NCI-H748 treated with DMSO at 0.1 percent for 48 hours (cell line): ENCODE measurements at places on chromosomes 3 and 15.

DNA sequence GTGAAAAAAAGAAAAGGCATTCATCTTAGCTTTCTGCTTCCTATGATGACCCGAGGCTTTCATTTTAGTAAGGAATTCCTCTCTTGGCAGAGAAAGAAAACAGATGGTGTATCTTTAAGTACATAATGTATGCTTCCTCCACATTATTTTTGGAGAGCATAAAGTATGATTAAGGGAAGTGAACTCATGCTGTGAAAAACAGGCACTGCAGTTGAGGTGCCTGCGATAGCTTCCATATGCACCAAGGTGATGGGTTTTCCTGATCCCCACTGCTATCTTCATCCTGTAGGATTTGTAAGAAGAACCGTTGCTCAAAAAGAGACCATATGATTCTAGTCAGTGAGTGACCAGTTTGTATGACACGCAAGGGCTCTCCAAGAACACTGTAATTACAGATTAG, 411.5 kb upstream of the MCTP2 start:
- DNase-seq = no peak

DNA sequence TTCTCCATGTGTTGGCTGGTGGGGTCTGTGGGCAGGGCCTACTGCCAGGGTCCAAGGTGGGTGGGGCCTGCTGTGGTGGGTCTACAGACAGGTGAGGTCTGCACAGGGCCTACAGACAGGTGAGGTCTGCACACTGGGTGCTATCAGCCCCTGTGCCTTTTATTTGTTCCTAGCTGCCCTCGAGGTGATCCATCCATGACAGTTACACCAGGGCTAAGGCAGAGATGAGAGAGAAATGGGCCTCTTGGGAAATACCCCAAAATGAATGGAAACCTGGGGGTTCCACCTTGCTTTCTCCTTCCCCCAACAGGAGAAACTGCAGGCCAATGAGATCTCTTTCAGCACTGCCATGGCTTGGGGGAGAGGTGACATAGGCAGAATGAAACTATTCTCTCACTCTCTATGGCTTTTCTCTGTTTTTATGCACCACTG, 36.4 kb downstream of the CFAP100 start:
- no peak for DNase-seq

GRCh38 chr15:67049351-67050044, 15.9 kb upstream of the SMAD3 start:
- no peak for DNase-seq

GRCh38 chr3:170137986-170138385, 43.5 kb downstream of the PHC3 start:
- no peak for DNase-seq

DNA sequence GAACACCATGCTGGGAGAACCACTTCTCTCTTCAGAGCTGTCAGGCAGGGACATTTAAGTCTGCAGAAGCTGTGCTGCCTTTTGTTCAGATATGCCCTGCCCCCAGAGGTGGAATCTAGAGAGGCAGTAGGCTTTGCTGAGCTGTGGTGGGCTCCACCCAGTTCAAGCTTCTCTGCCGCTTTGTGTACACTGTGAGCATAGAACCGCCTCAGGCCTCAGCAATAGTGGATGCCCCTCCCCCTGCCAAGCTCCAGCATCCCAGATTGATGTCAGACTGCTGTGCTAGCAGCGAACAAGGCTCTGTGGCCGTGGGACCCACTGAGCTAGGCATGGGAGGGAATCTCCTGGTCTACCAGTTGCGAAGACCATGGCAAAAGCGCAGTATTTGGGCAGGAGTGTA, 121.6 kb downstream of the NFKBIZ start:
- DNase-seq = no peak

GRCh38 chr3:12188328-12188648, 29.6 kb upstream of the TIMP4 start:
- no peak for DNase-seq

DNA sequence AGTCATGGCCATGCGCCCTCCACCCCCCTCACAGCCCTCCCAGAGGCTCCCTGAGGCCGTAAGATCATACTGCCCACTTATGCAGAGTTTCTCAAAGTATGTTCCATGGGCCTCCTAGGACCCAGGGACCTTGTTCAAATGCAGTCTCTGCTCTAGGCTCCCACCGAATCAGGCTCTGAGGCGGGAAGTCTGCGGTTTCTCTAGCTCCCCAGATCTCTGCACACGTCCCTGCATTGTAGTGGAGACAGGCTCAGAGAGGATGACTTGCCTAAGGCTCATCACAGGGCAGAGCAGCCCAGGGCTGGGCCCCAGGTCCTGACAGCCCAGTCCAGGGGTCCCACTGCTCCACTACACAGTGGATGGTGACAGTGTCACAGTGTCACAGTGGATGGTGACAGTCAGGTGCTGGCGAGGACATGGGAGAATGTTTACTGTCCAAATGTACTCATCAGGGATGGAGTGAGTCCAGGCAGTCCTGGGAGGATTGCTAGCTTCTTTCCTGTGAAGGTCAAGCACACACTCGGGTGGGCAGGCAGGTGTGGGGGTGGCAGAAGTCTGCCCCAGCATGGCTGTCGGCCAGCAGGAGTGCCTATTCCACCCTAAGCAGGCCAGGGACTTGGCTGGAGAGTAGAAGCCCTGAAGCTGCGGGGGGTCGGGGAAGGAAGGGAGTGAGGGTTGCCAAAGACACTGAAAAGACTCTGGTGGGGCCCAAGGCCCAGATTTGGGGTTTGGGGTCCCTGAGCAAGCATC, 12.4 kb downstream of the ANKRD63 start:
- DNase-seq = no peak

DNA sequence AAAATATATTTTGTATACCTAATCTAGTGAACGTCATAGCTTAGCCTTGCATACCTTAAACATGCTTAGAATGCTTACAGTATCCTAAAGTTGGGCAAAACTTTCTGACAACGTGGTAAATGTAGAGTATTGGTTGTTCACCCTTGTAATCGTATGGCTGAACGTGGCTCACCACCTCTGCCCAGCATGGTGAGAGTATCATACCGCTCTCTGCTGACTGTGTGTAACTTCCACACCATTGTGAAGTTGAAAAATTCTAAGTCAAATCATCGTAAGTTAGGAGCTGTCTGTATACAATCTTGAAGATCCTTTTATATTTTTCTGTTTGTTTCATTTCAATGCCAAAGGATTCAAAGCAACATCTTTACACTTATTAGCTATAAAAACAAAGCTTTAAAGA, 63.5 kb upstream of the TRPC1 start:
- no peak for DNase-seq

DNA sequence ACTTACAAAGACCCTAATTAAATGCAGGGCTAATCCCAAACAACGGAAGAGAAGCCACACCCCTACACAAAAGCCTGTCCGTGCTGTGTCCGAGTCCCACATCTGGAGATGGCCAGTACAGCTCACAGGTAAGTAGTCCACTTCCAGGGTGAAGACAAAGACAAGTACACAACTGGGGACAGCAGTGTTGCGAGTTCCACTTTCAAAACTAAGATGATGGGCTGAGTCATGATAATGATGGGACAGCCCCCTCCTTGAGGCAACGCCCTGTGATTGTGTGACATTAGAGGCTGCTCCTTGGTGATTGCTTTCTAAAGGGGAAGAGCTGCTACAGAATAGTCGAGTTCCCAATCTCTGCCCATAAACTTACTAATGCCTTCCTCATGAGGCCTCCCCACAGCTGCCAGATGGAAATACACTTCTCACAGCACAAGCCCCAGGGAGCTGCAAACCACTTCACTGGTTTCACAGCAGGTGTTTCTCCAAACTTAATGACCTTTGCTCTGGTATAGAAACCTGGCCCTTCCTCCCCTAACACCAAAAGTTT, 27.6 kb downstream of the RFT1 start:
- no peak for DNase-seq

- DNase-seq = no peak
Observed at GRCh38 chr3:77326586-77326985, 286.7 kb downstream of the ROBO2 start.

DNA sequence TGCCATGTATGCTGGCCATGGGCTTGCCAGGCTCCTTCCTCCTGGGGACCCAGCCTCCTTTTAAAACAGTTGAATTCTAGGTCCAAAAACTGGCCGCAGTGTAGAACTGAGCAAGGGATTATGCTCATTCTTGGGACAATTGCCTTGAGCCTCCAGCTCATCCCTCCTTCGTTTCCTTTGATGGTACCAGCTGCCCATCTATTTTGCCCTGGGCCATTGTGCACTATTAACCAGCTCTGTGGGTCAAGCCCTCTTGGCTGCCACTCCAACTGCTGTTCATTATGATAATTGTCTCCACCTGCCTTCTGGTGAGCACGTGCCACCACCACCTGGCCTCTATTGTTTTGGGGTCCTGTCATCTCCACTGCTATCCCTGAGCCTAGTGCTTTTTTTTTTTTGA, 75.8 kb upstream of the SYN2 start:
- peak; percentile 45 for DNase-seq

- DNase-seq = no peak
Observed at GRCh38 chr15:43095708-43096347, 10.0 kb downstream of the UBR1 start.

DNA sequence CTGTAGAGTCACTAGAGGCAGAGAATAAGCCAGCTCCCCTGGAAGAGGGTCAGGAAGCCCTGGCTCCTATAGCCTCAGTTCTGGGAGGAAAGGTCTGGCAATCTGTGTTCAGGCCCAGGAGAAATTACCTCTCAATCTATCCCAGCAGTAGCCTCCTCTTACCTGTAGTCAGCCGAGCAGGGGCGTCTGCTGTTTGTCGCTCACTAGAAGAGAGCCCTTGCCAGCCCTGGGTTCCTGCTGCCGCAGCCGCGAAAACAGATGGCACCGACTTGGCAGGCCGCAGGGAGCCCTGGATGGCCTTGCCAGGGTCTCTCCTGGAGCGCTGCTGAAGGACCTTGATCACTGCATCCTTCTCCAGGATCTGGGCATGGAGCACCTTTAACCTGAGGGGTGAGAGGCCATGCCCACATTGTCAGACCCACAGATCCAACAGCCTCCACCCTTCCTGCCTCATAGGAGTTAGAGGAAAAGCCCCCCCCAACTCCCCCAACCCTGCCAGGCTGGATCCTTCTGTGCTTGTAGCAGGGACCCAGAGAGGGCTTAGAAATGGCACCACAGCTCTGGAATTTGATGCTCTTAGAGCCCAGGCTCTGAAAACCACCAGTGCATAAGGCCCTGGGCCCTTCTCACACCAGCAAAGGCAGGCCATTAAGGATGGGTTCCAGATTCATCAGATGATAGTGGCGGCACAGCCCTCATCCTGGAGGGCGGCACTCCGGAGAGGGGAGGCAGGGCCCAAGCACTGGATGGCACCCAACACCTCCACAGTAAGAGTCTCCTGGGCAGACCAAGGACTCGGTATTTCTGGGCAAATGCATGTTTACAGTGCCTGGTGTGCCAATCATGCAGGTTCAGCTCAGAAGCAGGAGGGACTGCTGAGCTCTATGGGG, 14.9 kb downstream of the AMOTL2 start:
- no peak for DNase-seq

DNA sequence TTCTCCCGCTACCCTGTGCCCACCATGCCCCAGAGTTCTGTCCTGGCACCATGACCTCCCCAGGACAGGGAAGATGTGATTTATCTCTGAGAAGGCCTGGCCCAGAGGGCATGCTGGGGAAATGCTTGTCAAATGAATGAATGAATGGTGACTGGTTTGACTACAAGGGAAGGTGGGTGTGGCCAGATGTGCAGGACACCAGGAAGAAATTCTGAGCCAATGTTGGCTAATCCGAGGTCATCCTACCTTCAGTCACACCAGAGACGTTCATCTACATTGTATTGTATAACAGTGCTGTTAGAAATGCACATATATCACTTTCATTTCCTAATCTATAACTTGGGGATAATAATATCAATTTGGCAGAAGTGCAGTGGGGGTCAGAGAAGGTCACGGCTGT, 138.4 kb downstream of the FAM43A start:
- DNase-seq = no peak

DNA sequence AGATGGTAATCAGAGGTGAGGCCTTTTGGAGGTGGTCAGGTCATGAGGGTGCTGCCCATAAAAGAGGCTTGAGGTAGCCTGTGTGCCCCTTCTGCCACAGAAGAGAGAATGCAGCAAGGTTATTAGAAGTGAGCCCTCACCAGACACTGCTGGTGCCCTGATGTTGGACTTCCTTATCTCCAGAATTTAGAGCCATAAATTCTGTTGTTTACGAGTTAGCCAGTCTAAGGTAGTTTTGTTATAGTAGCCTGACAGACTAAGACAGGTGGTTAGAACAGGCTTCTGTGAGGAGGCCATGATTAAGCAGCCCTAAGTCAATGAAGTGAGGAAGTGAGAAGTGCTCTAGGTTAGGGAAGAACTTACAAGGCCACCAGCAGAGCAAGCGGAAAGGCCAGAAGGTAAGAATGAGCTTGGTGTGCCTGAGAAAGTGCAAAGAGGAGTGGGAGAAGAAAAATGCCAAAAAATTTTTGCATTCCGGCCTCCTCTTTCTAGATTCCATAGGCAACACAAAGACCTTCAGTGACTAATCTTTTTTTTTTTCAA, 44.2 kb upstream of the STT3B start:
- DNase-seq = no peak

- DNase-seq = no peak
Observed at GRCh38 chr3:128040660-128041059, 11.6 kb upstream of the SEC61A1 start.

GRCh38 chr3:171384101-171384891, 75.9 kb downstream of the TNIK start:
- DNase-seq = no peak

- DNase-seq = no peak
Observed at GRCh38 chr3:24364359-24364758, 130.3 kb downstream of the THRB start.

GRCh38 chr3:173699353-173699752, 301.8 kb downstream of the NLGN1 start:
- no peak for DNase-seq

GRCh38 chr3:45644791-45645201, 44.4 kb upstream of the SACM1L start:
- DNase-seq = no peak

DNA sequence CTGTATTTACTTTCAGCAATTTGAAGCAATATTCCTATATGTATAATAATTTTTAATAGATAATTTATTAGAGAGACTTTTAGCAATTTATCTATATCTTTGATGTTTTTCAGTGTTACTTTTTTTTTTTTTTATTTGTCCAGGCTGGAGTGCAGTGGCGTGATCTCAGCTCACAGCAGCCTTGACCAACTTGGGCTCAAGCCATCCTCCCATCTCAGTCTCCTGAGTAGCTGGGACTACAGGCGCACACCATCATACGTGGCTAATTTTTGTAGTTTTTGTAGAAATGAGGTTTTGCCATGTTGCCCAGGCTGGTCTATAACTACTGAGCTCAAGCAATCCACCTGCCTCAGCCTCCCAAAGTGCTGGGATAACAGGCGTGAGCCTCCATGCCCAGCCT, 25.3 kb upstream of the SLTM start:
- no peak for DNase-seq

GRCh38 chr3:114034787-114035545, 21.4 kb downstream of the CCDC191 start:
- DNase-seq = no peak

GRCh38 chr3:146838221-146838620, 233.1 kb upstream of the PLSCR5 start:
- DNase-seq = no peak

DNA sequence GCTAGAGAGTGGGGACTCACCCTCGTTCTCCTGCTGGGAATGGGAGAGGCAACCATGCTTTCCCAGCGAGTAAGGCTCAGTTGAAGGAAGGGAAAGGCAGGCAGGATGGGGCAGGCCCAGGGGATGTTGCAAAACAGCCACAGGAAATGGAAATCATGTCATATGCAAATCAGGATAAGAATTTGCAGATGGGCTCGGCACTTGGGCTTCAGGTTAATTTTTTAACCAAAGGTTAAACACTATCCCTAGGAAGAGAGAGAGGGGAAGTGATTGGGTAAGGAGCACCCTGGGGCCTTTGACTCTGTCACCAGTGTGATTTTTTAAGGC, 14.6 kb upstream of the PLA2G4E start:
- DNase-seq = no peak
